T-helper 17 cell (primary cell): ENCODE measurements at places on chromosomes 7 and 10. TPM values are rescaled to one million over a fixed set of nuclear protein-coding genes. Genes with fewer than 3 reads are reported as not detected.

The TAS2R41 gene
- 0.99 TPM for total RNA-seq

The SFMBT2 gene
- total RNA-seq = 18.2 TPM

The VSIR gene
- total RNA-seq = 124 TPM

The PIK3CG gene
- total RNA-seq = 24.8 TPM

The SEMA3E gene
- total RNA-seq = not detected

The CUBN gene
- total RNA-seq = 5.3 TPM

The COL13A1 gene
- total RNA-seq = not detected
